ENCODE measurements at places on chromosomes 12 and 14.

DNA sequence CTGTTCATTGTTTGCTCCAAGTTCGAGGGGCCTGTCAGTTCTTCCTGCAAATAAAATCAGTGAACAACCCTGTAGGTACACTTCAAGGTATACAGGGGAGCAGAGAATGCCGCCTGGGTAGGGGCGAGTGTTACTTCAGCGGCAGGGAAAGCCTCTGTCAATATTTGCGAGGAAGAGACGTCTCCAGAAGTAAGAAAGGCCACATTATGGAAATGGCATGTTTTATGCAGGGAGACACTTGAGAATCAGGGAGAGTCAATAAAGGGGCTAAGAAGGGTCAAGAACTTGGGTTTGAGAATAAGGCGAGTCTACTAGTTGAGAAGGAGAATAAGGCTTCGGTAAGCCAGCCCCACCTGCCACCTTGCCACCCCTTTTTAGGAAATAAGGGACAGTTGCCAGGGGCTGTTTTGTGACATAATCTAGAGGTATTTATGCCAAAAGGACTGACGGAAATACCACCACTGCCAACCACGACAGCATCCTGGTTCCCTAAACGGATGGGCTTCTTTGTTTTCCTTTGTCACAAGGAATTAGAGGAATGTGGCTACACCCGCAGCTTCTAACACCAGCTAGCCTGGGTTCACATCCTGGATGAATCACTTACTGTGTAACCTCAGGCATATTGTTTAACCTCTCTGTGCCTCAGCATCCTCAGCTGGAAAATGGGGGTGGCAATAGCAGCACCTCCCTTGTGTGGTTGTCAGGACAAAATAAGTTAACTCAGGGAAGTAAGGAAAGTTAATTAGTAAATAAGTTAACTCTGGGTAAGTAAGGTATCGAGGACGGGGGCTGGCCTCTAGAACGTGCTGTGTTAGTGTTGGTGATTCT is 67.7 kb downstream of the EID3 start:
- no peak for DNase-seq

- no peak for DNase-seq
These were observed 33.0 kb downstream of the FOXN3 start for GRCh38 chr14:89384023-89384422.

DNA sequence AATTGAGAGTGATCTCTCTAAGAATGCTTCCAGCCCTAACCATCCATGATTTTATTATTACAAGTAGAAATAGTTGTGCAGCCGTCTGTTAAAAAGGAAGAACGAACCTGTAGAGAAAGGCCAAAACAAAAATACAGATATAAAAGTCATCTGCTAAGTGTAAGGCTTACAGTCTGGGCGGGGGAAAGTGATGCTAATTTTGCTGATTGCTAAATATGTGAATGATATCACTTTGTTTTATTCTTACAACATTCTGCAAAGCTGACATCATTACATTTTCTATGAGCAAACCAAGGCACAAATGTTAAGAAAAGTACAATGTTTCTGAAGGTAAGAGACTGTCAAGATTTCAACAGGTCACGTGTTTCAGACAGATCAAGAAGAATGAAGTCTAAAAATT is 101.5 kb upstream of the RAP1B start:
- no peak for DNase-seq

- DNase-seq, result no peak
These were observed 215.4 kb downstream of the MSRB3 start for GRCh38 chr12:65493913-65494245.

DNA sequence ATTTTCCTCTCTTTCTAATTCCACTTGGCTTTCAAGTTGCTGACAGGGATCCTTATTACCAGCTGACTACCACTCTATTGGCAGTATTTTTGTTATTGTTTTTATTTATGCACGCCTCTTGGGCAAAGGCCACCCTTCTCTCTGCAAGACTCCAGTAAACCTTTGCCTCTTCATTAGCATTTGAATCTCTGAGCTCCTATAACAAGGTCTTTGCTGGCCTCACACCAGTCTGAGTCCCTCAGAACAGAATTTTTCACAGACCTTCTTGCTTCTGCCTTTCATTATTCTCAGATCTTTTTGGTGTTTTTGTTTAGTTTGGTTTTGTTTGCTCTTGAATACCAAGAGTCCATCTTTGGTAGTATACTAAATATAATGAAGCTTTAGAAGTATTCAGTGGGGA is 145.9 kb downstream of the PDZRN4 start:
- DNase-seq, result no peak

DNA sequence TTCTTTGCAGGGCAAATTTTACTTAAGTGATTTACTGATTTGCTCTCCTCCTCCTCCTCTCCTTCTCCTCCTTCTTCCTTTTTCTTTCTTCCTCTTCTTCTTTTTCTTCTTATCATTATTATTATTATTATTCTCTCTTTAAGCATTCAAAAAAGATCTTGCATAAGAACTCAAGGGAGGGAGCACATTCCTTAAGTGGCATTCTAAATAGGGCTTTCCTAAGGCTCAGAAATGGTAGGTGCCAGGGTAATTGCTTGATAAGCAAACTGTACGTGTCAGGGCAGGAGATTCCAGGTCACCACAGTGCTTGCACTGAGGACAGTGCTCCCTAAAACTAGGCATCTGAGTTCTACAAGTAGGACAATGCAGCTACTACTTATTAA is 92.4 kb downstream of the SPTSSA start:
- no peak for DNase-seq

DNA sequence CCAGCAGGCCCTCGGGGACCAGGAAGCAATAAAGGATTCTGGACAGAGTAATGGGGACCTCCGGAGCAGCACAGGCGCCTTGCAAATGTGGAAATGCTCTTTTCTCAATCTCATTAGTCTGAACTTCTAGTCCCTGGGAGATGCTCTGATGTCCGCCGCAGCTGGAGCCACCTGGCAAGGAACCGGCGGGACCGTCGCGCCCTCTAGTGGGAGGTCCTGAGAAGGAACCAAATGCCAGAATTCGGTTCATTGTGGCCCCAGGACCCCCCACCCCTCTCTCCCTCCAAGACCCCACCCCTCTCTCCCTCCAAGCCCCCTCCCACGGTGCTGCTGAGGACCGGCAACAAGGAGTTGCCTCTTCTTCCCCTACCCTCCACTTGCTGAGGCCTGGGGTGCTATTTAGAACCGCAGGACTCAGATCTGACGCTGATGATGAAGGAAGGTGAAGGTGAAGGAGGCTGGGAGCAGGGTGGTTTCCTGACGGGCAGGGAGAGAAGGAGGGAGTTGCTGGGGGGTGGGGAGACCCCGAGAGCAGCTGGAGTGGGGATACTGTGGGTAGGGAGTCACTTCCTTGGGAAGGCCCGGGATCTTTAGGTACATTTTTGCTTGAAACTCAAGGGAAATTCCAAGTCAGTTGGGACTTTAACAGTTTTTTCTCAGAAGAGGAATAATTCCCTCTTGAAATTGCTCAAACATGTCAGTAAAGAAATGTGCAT is 42.5 kb downstream of the SMIM41 start:
- peak; percentile 90 for DNase-seq

DNA sequence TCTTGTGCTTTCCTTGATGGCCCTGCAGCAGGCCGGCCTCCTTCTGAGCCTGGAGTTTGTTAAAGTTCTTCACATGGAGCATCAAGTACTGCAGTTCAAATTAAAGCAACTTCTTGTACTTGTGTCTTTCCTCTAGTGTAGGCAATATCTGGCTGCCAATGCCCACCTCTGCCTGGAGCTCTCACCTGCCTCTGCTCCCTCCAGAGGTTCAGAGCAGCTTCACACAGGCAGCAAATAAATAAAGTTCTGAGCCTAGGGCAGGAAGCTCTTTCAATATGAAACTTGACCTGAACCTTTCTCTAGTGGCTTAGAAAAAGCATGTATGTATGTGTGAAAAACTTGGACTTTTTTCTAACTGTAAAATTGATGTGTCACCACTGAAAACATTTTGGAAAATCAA is 65.9 kb downstream of the ITPR2 start:
- DNase-seq, result no peak

DNA sequence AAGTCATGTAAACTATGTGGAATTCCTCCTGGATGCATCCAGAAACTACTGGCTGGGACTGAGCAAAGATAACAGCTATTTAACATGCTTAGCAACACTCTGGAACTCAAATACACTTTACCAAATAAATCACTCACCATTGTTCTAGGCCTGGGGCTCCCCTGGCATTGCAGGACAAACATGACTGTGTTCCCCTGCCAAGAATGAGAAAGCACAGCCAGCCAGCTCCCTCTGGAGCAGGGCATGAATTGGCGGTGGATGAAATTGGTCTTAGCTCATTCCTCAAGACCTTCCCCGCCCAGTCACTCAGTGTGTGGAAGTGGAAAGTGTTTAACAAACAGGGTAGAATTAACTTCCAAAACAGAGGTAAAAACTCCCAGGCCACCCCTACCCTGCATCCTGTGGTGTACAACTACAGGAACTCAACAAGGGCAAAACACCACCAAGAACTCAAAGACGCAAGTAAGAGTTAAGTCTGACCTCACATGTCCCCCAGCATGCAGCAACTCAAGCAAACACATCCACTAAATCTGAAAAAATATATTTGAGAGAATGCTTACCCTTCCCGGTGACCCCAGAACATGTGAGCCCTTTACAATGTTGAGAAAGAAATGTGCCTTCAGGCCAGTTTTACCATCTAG is 58.4 kb upstream of the BDKRB2 start:
- no peak for DNase-seq

GRCh38 chr12:12180136-12180535 is 86.7 kb downstream of the LRP6 start:
- DNase-seq, result no peak

- DNase-seq, result no peak
These were observed 997.8 kb downstream of the NRXN3 start for GRCh38 chr14:79167957-79168356.

DNA sequence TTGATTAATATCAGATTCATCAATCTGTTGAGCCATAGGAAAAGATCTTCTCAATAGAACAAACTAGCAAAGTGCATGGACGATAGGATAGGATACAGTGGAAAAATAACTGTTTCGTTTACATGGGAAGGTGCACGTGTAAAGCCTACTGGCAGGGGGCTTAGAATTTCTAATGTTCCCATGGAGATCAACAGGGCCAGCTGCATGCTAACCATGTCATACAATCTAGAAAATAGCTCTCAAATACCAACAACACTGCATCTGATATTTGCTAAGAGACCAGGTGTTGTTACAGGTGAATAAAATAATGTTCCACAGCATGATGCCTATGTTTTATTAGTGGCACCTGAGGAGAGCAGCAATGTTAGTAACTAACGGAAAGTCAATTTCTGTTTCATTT is 72.5 kb downstream of the ACSS3 start:
- no peak for DNase-seq

DNA sequence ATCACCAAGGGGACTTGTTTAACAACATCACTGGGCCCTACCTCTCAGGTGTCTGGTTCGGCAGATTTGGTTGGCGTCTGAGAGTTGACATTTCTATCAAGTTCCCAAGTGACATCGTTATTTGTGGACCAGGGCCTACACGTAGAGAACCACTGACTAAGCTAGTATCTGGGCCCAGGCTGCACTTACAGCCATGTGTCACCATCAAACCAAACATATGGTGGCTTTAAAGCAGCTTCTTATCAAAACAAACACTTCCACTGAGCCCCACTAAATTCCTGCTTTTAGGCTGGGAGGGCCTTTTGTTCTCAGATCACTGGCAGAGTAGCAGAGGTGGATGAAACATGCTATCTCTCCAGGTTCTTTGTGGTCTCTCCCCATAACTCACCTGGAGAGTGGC is 220.5 kb downstream of the PELI2 start:
- no peak for DNase-seq

DNA sequence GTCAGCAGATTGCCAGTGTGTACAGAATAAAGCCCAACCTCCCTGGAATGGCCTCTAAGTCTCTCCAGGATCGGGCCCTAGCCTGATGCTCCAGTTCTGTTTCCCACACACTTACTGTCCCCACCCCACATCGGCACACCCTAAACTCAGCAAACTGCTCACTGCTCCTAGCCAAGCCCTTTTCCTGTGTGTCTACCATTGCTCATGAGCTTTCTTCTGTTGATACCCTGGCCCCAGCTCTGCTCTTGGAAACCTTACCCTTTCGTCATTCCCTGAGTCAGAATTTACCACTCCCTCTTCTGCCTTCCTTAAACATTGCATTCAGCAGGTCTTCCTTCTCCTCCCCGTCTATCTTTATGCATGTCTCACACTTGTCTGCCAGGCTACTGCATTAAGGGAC is 158.9 kb downstream of the TMX1 start:
- no peak for DNase-seq

GRCh38 chr14:95407354-95407753 is 87.6 kb upstream of the CLMN start:
- no peak for DNase-seq

- DNase-seq, result peak; percentile 64
These were observed 84.8 kb downstream of the STON2 start for GRCh38 chr14:81315341-81315740.

DNA sequence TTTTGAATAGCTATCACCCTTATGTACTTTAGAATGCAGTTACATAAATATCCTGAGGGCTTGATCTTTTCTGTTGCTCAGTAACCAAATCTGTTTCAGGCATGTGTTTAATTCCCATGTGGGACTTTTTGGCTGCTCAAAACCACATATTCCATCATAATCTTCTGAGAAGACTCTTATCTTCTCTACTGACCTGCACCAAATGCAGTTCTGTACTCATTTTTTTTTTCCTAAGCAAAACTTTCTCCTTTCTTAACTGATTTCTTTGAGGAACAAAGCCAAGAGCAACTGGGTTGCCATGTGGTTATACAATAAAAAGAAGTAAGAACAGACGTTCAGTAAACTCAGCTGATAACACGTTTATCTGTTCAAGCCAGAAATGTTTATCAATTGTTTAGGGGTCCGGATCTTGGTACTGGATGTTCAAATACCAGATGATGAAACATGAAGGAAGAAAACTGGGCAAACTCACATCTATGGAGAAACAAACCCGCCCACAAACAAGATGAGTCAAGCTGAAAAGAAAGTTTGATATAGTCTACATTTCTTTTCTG is 50.1 kb downstream of the TMEM132C start:
- no peak for DNase-seq

DNA sequence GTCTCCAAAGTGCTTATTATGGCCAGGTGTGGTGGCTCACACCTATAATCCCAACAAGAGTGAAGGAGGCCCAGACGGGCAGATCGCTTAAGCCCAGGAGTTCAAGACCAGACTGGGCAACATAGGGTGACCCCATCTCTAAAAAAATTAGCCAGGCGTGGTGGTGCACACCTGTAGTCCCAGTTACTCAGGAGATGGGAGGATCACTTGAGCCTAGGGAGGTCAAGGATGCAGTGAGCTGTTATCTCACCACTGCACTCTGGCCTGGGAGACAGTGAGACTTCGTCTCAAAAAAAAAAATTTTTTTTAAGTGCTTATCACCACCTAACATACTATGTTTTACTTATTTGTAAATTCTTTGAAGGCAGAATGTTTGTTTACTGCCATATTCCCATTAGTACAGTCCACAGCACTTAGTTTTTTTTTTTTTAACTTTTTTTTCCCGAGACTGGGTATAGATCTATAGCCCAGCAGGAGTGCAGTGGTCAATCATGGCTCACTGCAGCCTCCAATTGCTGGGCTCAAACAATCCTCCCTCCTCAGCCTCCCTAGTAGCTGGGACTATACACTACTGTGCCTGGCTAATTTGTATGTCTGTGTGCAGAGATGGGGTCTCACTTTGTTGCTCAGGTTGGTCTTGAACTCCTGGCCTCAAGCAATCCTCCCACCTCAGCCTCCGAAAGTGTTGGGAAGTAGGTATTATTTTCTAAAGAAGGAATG is 4.7 kb upstream of the KANSL2 start:
- DNase-seq, result no peak
